ENCODE measurements at places on chromosomes 7 and 10. TPM values are rescaled to one million over a fixed set of nuclear protein-coding genes. Genes with fewer than 3 reads are reported as not detected.

DNA sequence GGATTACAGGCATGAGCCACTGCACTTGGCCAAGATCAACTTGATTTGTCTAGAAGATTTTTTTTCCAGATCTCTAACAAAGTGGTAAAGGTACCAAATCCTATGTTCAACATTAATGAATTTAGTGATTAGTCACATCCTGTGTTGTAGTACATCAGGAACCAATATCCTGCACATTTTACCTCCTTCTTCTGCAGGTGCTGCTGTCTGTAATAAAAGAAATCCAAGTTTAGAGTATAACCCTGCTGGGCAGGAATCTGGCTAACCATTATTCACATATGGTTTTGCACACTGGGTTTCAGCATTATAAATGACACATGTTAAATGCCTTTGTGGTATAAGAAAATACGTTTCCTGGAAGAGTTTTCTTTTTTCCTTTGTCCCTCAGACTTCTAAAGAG is 10.8 kb downstream of the PARD3 start:
- no peak for DNase-seq

The LRRC17 gene
- total RNA-seq, result 0.21 TPM

The SLIT1 gene
- total RNA-seq, result 0.94 TPM

- DNase-seq, result no peak
Measured at GRCh38 chr7:150365673-150366398, 2.8 kb upstream of the REPIN1 start.

GRCh38 chr7:21185653-21186265 is 242.1 kb upstream of the SP4 start:
- no peak for DNase-seq

DNA sequence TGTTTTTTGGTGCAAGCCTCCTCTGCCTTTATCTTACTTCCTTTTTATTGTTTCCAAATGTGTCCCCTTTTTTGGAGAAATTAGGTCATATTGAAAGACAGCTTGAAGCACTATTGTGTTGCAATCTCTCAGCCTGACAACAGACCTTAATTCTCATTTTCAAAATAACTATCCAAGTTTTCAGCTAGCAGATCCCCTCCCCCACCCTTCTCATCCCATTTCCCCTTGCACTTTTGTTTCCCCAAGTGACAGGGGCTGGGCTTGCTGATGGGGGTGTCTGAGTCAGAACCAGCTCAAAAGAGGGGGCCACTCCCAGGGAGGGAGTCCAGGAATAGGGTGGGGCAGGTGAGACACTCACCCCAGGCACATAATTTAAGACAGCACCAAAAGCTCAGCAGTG is 75.3 kb downstream of the MKI67 start:
- DNase-seq, result no peak

The PDK4 gene
- not detected for total RNA-seq

DNA sequence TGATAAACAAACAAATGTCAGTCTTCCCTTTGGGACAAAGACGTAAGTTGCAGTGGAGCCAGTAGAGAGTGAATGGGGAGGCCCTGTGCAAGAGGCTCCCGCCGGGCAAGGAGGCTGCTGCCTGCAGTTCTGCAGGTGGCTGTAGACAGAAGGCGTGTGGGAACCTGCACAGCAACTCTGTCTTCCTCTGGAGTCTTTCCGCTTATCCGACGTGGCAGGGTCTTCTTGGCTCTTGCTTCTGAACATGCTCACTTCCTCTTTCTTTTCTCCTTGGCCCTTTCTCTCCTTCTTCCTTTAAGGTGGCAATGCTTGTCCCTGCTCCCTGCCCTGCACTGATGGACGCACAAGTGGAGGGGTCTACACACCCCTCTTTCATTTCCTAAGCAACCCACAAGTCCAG is 122.5 kb downstream of the HIPK2 start:
- no peak for DNase-seq
